ENCODE measurements at places on chromosomes 13 and 19.

GRCh38 chr13:94394723-94395122 is 84.8 kb downstream of the DCT start:
- no peak for DNase-seq

GRCh38 chr13:85347251-85347650 is 452.0 kb downstream of the SLITRK6 start:
- DNase-seq, result no peak

DNA sequence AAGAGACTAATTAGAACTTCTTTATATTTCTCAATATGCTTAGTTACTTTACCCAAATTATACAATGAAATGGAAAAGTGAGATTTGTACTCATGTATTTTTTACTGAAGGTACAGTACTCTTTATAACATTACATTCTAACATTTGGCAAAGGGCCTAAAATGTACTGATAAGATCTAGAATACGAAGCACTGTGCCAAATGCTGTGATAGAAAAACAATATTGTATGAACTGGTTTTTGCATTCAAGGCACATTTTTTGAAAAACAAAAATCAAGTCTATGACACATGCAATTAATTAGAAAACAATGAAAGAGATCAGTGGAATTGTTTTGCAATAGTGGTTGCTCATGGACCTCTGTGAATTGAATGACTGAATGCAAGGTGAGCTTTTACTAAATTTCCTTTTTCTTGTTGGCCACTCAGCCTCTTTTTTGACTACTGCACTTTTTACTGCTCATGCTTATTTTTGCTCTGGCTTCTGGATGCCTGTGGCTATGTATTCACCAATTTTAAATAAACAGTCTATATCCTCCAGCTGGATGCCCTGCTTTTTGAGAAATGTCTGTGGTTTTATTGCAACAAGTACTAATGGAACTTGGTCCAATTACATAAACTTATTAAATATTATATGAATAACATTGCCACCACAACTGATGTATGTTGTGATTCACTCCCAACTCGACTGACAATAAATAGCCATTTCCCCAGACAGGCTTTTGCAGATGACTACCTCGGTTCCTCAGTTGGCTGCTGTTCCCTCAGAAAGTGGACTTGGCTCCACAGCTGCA is 41.4 kb upstream of the OBI1 start:
- DNase-seq, result no peak

DNA sequence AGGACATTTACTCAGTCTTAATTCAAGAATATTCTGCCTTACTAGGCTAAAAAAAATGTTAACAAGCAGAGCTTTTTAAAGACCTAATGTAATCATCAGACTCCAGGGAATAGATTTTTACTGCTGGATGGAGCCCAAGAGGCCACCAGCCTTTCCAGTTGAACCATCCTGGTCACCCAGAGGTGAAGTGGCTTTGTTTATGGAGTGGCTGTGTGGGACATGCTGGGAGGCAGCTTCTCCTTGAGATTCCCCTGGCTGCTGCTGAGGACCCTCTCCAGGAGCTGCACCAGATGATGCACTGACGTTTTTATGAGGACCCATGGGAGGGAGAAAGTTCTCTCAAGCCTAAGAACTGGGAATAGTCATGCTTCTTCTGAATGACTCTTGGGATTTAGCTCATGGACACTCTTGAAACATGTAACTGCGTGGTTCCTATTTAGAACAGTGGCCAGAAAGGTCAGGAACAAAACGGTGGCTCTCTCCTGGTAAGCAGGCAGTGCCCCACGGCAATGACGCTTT is 205.9 kb upstream of the MIR17HG start:
- no peak for DNase-seq

DNA sequence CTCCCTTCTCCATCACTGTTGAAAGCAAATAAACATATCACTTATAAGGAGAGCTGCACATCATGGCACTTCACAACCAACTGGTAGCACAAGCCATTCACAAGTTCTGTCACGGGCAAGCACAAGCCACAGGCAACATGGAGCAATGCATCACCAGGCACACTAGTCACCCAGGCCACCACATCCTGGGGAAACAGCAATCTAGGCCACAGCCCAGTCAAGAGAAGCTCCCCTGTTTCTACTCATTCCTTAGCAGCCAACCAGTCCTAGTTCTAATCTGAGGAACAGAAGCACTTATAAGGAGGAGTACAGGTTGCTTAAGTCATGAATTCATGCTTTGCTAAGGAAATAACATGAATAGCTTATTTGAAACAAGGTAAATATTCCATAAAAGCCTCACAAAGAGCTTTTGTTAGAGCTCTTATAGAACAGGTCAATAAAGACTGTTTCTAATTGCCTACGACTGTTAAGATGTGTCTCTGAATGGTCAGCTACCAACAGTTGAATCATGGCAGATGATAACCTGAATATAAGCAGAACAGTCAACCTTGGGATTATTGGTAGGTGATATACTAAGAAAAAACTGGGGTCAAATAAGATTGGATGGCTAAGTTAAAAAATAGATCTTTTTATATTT is 169.0 kb downstream of the TBC1D4 start:
- DNase-seq, result no peak

- DNase-seq, result peak; percentile 59
Measured at GRCh38 chr13:98315466-98315865, 138.4 kb upstream of the RNF113B start.

GRCh38 chr13:77431449-77431848 is 104.1 kb upstream of the SCEL start:
- DNase-seq, result no peak

GRCh38 chr13:106246242-106246641 is 289.2 kb downstream of the EFNB2 start:
- no peak for DNase-seq

- DNase-seq, result peak; percentile 58
Measured at GRCh38 chr19:42175952-42176648, 41.4 kb downstream of the DEDD2 start.

DNA sequence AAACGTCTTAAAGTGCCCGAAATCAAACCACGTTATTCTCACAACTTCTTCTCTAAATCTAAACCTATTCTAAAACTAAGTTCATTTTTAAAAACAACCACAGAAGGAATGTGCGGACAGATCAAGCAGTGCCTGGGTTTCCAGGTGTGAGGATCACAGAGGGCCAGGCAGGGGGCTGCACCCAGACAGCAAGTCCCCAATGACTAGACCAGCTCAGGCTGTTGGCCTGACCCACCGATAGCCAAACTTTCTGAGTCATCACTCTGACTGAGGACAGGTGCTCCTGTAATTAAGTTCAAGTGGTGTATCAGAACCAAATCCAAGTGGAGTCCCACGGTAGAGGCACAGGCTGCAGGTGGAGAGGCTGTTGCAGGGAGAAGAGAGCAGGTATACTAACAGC is 37.6 kb upstream of the EPHX3 start:
- DNase-seq, result no peak

DNA sequence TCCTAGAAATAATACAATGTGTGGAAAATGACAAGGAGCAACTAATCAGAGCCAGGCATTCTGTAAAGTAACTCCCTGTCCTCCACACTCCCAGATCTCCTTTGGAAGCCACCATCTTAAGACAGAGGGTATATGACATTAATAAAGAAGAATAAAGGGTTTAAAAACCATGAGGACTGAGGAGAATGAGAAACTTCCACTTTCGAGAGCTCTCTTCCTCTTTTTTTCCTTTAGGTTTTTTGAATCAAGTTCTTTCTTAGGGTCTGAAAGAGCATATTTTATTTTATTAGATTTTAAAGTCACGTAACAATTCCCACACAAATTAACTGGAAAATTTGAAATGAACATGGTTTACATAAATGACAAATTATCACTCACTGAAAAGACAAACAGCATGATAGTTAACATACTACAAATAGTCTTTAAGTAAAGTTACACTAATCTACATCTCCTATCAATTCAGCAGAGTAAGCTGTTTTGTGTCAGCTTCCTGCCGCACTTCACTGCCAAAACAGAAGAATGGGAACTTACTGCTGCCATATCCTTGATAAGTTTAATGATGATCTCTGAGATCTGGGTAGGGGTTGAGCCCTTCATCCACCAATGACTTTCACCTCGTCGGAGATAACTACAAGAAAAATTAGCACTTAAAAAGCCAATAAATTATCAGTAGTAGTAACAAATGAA is 38.6 kb upstream of the FBXL3 start:
- DNase-seq, result no peak

DNA sequence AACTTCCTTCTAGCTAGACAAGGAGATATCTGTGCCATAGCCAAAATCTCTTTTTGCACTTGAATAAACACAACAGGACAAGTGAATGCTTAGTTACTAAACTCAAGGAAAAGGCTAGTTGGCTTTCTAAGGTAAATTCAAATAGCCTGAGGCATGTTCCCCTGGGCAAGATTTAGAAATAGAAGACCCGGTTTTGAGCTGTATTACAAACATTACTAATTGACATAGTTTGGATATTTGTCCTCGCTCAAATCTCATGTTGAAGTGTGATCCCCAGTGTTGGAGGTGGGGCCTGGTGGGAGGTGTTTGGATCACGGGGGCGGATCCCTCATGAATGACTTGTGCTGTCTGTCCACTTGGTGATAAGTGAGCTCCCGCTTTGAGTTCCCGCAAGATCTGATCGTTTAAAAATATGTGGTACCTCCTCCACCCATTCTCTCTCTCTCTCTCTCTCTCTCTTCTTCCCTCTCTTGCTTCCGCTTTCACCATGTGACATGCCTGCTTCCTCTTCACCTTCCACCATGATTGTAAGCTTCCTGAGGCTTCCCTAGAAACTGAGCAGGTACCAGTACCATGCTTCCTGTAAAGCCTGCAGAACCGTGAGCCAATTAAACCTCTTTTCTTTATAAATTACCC is 3.9 kb upstream of the KBTBD6 start:
- no peak for DNase-seq

All from GM03348 (cell line).